ENCODE measurements at places on chromosomes 5 and 9.

- DNase-seq = no peak
These were observed 6.3 kb upstream of the FAF2 start for GRCh38 chr5:176441921-176442323.

- no peak for DNase-seq
These were observed 1106.4 kb downstream of the CDH18 start for GRCh38 chr5:18881615-18882014.

GRCh38 chr9:93301291-93301811, 117.4 kb downstream of the WNK2 start:
- DNase-seq = no peak

GRCh38 chr9:128045831-128046230, 21.3 kb downstream of the NAIF1 start:
- DNase-seq = peak; percentile 36

DNA sequence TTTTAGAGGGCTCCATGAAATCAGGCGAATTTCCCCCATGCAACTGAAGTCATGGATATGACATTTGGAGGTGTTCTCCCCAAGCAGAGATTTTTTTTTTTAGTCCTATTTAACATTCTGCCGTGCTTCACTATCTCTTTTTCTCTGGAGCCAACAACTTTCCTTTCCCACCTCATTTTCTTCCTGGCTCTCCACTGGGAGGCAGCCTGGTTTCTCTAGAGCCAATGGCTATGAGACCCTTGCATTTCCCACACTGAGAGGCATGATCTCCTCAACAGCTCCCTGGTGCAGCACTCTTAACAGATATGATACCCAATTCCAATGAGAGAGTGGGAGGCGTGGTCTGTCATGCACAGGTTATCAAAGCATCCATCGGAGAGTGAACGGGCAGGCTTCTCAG, 310.8 kb downstream of the DRD1 start:
- DNase-seq = no peak

DNA sequence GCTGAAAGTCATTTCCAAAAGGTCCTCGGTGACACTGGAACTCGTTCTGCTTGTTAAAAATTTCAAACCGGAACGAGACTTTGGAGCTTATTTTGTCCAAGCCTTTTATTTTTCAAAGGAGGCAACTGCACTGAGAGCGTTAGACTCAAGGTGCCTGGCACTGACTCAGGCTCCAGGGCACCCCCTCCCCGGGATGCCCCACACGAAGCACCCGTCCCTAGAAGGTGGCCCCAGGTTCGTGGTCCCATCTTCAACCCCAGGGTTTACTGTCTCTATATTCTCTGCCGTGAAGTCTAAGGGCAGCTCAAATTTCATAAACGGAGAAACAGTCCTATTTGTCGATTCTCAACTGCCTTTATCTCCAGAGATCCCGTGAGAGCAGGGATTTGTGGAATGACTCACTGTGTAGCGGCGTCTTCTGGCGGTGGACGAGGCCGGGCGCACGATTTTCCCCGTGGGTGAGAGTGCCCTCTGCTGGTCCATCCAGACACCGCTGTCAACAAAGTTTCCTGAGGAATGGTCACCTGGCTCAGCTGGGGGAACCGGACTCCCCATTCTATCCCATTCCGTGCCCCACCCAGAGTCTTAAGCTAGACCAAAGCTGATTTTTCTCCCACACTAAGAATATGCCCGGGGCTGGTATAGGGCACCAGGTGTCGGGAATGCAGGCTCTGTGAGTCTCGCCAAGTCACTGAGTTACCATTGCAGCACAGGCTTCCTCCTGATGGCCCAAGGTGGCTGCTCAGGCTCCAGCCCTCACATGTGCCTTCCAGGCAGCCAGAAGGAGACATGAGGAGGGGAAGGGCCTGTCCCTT, 27.1 kb upstream of the SLC6A19 start:
- DNase-seq = peak; percentile 35

Data from fibroblast of skin of left biceps (primary cell).